ENCODE measurements at places on chromosomes 1 and 21.

- no peak for DNase-seq
Measured at GRCh38 chr1:17011092-17011438, 663 bp downstream of the ATP13A2 start.

DNA sequence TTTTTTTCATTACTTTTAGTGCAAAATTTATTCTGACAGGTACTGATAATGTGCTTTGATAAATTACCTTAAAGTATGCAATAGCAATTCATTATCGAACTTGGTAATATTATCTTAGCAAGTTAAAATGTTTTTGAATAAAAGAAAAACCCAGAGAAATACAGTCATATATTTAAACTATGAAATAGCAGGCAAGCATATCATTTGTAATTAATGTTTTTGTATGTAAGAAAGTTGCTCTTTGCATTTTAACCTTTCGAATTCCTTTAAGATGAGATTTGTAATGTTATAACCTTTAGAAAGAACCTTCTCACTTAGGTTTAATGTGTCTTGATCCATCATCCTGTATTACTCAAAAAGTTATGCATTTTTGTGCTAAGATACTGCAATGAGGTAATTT lies 585.6 kb downstream of the PTBP2 start:
- no peak for DNase-seq

DNA sequence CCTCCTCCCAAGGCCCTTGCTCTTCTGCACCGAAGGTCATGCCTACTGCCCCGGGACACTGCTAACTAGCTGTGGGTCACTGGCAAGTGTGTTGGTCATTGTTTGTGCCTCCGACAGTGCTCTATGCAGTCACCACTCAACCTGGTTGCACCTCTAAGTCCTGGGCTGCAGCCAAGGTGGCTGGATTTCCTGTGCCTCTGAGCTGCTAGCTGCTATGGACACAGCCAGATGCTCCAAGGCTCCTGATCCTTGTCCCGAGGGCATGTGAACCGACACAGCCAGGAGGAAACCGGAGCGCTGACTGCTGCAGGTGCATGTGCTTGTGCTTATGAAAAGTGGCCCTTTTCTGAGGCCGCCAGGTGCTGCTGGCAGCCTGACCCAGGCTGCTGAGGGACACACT lies 14.7 kb upstream of the SPOCD1 start:
- no peak for DNase-seq

DNA sequence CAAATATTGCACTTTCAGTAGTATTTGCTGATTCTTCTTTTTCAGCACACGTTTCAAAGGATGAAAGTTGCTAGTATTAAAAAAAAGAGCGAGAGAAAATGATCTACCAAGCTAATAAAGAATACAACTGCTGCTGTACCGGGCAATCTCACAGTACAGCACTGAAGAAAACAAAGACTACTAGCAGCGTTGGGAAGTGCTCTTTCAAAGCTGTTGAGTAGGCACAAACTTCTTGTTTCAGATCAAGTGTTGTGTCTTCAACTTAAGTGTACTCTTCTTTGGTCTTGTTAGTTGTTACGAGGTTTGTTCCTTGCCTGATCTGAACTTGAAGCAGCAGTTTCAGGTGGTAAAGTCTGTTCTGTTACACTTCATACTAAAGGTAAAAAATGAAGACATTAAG lies 7.9 kb downstream of the CSDE1 start:
- DNase-seq: no peak

DNA sequence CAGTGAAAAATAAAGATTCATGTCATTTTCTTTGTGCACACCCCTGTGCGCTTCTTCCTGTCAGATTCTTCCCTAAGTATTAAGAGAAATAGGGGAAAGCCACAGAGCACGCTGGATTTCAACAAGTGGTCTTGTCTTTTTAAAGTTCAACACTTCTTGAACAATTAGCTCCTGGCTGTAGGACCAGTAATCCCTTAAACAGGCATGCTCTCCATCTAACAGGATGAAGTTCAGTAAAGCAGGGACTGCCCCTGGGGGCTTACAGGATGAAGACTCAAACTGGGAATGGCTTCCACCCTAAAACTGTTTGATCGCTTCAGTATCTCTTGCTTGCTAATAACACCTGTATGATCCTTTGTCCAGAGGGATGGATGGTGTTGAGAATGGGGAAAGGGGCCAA lies 4.2 kb downstream of the PSMB4 start:
- no peak for DNase-seq

DNA sequence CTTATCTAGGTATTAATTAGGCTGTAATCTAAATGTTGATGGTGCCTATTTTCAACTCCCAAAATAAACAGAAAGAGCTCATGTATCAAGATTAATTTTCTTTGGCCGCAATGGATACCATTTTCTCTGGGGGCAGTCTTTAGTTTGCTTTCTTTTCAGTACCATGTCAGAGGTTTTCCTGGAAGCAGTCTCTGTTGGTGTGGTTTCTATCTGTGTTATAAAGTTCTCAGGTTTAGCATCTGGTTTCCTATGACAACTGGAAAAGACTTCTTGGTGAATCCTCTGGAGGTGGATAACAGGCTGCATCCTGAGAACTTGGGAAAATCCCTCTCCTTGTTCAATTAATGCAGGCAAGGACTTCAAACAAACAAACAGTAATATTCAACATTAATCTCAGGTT lies 38.7 kb upstream of the BATF3 start:
- DNase-seq: peak; percentile 69

- peak; percentile 21 for DNase-seq
Measured at GRCh38 chr1:95309031-95309471, 75.0 kb downstream of the RWDD3 start.
